ENCODE measurements at places on chromosomes 3 and 15.

DNA sequence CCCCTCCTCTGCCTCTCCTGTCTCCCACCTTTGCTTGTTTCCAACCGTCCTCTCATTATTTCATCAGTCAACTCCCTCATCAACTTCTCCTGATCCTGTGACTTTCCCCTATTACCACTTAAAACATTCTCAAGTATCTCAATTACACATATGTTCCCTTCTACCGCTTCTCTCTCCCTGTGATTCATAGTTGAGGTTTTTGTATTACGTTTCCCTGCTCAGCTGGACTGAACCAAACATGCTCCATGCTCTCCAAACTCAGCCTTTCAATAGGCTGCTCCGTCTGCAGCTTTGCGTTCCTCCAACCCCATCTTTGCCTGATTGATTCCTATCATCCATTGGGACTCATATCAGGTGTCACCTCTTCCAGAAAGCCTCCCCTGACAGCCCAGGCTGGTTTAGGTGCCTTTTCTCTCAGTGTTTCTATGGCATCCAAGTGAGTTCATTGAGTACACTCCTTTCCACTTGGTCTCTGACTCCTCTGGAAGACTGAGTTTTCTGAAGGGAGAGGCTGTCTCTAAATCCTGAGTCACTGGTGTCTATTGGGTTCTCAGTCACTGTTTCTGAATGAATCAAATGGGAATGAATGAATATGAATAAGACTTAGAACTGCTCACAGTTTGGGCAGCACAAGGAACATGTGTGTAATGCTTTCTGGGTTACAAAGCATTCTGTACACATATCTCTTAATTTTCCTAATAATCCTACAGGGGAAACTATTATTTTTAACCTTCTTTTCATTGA lies 56.4 kb downstream of the PLD1 start:
- DNase-seq, result no peak

- no peak for DNase-seq
These were observed 2.4 kb upstream of the MYZAP start for GRCh38 chr15:57589281-57589680.

- no peak for DNase-seq
These were observed 105.5 kb downstream of the ATG7 start for GRCh38 chr3:11377719-11378118.

DNA sequence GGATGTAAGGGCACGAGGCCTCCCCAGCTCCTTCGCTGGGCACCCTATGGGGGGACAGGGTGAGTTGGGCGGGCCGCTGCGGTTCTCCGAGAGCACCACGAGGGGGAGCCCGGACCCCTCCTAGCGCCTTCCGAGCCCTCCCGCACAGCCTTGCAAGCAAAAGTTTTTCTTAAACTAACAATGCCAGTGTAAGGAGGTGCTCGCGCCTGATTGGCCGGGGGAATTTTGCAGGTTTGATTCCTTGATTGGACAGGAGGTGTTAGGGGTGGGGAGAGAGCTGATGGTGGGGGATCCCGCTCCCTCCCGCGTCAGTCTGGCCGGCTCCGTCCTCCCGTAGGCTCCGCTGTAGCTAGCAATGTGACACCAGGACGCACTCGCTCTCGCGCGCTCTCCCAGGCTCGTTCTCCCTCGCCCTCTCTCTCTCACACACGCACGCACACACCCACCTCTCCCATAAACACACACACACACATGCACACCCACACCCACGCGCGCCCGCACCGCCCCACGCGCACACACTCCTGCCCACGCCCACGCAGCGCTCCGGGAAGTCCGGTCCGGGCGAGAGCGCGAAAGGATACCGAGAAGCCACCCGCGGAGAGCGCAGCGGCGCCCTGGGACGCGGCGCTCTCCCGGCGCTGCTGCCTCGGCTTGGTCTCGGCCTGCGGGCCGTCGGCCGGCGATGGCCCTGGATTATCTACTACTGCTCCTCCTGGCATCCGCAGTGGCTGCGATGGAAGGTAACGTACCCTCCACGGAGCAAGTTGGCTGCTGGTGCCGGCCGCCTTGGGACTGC lies at the start of gene EPHB1:
Gene EPHB1 (plus strand): TSS at position 311 of the 796 bp plus-strand sequence.
- peak; percentile 64 for DNase-seq

DNA sequence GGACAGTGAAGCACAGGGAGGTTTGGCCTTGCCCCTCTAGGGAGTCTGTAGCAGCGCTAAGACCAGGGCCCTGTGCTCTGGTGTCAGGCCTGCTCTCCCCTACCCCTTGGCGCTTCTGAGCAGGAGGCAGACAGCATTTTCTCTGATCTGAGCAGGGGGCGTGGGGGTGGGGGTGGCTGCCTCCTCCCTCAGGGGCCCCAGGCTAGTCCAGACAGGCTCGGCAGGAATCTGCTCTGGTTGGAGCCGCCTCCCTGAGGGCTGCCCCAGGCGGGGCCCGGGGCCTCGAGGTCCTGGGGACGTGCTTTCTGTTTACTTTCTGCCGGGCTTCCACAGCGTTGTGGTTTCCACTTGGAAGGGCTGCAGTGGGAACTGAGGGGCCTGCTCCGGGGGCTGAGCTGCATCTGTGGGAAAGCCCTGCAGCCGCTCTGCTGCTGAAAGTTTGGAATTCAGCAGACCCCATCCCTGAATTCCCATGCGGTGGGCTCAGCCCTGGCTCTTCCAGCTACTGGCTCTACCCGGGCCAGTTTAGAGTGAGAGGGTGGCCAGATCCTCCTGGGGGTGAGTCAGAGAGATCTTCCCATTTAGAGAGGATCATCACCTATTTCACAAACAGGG lies 105.4 kb downstream of the LINGO1 start:
- no peak for DNase-seq

GRCh38 chr3:16136055-16136454 lies 38.4 kb upstream of the GALNT15 start:
- no peak for DNase-seq

GRCh38 chr3:120103276-120103675 lies 9.0 kb upstream of the GSK3B start:
- DNase-seq, result no peak

DNA sequence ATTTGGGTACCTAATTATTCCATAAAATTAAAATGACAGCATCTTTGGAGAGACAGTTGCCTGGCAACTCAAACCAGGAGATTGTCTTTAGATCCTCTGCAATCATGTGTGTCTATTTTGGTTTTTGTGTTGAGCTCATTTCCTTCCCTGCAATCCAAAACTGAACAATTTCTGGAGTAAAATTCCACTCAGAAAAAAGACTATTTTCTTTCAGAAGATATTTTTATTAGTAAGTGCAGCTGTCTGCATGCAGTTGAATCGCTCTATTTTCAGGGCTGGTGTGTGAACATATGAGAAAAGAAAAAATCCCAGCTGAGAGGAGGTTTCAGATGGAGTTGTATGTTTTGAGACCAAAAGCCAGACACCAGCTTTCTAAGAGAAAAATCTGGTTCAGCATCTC lies 41.9 kb upstream of the DYNC1LI1 start:
- DNase-seq, result no peak

DNA sequence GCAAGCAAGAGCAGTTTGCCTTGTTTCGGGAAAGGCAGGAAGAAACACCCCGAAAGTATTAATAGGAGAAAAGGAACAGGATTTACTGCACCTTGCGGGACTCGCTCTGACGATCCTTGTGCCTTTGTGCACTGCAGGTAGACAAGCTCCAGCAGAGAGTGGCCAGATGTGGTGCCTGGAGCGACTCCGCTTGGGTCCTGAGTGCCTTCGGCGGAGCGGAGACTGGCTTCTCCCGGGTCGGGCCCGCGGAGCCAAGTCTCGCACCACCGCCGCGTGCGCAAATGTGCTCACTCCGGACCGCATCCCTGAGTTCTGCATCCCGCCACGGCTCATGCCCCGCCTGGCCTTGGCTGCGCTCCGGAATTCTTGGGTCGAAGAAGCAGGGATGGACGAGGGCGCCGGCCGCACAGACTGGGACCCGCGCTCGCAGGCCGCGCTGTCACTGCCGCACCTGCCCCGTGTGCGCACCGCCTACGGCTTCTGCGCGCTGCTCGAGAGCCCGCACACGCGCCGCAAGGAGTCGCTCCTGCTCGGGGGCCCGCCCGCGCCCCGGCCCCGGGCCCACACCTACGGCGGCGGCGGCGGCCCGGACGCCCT lies 769 bp downstream of the C2CD4A start:
- DNase-seq, result peak; percentile 36

GRCh38 chr3:37993820-37994638 lies 3.4 kb downstream of the VILL start:
- DNase-seq, result peak; percentile 77

DNA sequence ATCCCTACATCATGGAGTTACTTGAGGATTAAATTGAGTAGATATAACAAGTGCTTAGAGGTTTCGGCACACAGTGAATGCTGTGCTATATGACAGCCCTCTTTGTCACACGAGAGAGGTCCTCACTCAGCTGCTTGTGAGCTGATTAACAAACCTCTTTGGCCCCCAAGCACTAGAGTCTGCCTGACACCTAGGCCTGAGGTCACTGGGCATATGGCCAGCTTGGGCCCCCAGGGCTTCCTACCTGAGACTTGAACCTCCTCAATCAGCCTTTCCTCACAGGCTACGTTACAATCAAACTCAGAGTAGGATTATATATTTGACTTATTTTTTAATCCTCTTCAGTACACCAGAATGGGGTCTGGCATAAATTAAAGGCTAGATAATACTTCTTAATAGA lies 88.8 kb downstream of the WDR72 start:
- no peak for DNase-seq

- DNase-seq, result peak; percentile 83
These were observed 18.8 kb downstream of the PSTPIP1 start for GRCh38 chr15:77013776-77014131.

DNA sequence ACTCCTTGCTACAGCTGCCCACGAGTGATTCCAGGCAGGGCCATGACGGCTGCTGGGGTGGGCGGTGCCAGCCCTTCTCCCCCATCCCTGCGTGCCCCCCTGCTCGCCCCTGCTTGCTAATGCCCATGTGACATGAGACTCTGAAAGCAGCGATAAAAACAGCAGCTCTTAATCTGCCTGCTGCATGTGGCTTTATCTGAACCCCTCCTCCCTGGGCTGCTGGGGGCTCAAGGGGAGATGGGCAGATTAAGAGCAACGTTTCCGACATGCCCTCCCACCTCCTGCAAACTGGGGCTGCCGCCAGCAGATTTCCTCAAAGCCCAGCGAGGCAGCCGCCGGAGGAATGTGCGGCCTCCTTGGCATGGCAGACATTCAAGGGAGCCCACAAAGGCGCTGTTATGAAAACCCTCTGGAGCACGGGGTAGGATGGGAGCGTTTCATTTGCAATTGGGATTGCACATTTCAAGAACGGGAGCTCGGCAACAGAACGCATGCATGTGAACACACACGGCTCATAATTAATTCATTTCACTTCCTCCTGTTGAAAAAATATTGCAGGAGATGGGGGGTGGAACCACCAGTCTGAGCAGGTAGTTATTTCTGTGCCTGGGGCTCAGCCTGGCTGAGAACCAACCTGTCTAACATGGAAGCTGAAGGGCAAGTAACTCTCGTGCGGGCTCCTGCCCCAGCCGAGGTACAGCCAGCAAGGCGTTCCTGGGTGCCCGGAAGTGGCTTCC lies 504.2 kb upstream of the PROK2 start:
- no peak for DNase-seq

DNA sequence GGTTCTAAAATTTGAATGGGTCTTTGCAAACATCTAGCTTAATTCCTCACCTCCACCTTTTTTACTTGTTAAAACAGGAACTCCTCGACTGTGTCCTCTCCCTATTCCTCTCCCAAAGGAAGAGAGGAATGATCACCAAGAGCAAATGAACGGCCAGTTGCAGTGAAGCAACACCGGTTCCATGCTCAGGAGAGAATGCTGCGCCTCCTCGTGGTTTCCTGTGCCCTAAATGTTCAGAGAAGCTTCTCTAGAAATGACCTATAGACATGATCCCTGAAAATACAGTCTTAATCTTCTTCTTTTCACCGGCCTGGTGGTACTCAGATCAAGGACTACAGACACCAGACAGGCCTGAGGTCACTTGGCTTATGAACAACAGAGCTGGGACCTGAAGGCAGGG lies 65.1 kb upstream of the GUCA1C start:
- DNase-seq, result no peak

GRCh38 chr3:189342811-189343210 lies 171.0 kb downstream of the TPRG1 start:
- DNase-seq, result no peak

DNA sequence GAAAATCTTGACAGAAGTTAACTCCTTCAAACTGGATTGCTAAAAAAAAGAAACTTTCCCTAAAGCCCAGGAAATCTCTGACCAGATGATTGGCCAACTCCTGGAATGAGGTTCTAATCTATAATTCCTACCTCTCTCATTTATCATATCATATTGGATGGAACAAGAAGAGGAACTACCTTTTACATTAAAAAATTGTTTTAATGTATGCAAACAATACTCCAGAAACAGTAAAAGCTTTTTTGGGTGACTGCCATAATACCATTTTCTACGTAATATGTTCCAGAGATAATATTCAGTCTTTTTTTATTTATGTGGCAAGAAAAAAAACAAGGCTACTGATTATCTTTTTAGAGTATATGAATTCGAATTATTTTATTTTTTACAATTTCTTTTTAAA lies 204.4 kb downstream of the TUSC7 start:
- no peak for DNase-seq

DNA sequence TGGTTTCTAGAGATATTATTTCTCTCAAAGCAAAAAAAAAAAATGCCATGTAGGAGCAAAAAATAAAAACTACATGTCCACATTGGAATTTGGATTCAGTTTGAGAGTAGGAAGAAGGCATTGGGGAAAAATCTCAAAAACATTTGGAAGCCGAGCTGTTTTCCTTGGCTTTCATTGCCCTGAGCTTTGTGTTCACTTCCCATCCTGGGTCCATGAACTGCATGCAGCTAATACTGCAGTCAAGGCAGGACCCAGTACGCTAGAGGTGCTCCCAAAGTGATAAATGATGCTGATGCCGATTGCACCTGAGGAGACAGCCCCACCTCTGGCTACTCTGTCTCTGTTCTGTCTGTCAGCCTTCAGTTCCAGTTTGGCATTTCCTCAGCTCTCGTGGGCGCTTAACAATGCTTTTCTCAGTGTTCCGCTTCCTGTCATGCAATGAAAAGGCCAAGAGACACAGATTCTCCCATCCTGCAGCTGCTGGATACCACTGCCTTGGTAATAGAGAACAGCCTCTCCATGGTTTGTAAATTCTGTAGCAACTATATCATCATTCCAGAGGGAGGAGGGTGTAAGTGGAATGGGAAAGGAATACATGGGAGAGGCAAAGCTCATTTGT lies 181.8 kb downstream of the RYR3 start:
- DNase-seq, result no peak

DNA sequence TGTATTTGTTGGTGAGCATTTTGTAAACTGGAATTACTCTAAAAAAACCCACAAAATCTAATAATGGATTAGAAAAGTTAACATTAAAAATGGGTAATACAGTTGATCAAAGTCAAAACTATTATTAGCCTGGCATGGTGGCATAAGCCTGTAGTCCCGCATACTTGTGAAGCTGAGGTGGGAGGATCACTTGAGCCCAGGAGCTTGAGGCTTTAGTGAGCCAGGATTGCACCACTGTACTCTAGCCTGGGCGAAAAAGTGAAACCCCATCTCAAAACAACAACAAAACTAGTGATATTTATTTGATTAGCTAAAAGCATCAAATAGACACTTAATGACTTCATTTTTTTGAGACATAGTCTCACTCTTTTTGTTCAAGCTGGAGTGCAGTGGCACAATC lies 3.6 kb downstream of the SNX1 start:
- no peak for DNase-seq
